ENCODE measurements at places on chromosomes 5 and 9.

DNA sequence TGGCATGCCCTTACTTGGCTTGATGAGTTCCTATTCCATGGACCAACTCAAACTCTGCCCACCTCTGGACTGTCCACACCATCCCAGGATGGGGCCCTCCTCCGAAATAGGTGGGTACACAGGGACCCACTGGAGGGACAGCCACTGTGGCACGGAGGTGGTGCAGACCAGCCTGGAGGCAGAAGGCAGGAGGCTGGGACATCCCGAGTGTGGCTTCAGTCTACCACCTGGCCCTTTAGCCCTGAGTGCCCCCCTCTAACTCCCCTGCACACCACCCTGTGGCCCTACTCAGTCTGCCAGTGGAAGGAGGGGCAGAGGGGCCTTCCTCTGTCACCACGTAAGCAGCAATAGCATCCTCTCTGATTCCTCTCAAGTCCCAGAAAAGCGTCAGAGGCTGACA is 3.7 kb downstream of the IL3 start:
- no peak for DNase-seq

DNA sequence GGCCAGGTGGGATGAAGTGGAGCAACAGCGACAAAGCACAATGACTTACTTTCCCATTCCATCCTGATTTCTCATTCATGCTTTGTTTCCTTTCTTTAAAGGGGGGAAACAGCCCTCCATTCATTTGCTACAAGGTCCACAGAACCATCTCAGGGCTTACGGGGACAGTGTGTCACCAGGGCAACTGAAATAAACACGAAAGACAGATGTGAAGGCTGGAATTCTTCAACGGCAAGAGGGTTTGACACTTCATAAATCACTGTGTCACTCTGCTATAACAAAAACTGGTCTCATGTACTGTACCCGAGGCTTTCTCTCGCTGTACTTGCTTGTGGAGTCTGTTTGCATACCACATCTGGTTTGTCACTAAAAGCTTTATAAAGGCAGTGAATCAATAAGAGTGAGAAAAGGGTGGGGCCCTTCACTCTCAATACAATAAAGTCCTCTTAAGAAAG is 150.8 kb downstream of the EFNA5 start:
- DNase-seq: no peak

- no peak for DNase-seq
Observed at GRCh38 chr5:95081982-95082381, 202.9 kb downstream of the MCTP1 start.

GRCh38 chr5:38208782-38209378 is 49.5 kb upstream of the EGFLAM start:
- no peak for DNase-seq

DNA sequence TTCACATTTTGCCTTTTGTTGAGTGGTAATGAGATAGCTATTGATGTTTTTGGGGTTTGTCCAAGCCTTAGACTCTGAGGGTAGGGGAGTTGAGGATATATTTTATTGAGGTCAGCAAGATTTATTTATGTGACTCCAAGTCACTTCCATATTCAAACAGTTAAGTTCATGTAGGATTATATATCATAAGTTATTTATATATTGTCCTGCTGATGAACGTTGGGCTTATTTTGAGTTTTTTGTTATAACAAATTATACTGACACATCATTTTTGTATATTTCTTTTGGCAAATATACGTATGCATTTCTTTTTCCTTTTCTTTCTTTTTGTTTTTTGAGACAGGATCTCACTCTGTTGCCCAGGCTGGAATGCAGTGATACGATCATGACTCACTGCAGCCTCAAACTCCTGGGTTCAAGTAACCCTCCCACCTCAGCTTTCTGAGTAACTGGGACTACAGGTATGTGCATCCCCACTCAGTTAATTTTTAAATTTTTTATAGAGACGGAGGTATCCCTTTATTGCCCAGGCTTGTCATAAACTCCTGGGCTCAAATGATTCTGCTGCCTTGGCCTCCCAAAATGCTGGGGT is 23.5 kb upstream of the IL12B start:
- DNase-seq: no peak

DNA sequence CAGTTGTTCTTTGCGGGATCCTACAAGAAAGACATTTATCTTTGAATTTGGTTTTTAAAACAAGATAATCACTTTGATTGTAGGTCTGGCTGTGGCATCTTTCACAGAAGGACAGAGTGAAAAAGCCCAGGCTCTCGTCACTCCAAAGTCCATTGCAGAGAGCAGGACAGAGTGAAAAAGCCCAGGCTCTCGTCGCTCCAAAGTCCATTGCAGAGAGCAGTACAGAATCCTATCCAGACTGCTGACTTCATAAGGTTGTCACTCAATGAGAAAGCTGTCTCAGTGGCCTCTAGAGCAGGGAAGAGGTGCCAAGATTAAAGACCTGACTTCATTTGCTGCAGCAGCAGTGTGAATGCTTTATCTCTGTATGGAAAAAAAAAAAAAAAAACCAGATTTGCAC is 16.3 kb upstream of the GPX8 start:
- no peak for DNase-seq

DNA sequence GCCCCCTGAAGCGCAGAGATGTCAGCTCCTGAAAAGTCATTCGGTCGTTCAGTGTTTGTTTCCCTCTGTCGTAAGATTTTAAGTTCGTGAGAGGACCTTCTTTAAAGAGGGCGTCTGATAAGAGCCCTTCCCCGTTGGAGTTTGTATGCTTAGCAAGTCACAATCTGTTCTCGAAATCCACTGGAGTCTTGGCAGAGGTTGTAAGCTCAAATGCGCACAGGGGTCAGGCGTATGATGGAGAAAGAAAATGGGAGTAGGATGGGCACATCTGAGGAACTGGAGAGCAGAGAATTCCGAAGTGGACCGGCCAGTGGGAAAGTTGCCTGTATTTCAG is 710 bp downstream of the HSD17B4 start:
- DNase-seq: no peak

- DNase-seq: no peak
Observed at GRCh38 chr5:152427721-152428120, 22.6 kb upstream of the NMUR2 start.

GRCh38 chr9:4382722-4383317 is 83.0 kb upstream of the GLIS3 start:
- DNase-seq: no peak

DNA sequence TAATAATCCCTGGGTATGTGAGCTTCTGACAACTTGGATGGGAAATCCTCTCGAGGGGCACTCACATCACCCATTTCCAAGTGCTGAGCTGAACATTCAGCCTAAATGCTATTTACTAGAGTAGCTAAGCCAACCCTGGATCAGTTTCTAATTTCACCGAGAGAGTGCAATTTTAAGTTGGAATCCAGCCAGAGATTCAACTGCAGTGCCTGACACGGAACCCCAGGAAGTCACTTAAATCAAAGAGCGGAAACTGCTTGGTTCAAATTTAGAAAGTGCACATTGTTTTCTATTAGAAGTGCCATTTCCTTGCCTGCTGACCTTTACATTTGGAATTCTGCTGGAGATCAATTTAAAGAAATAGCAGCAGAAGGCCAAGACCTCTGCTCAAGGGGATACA is 8.8 kb downstream of the SPRY4 start:
- DNase-seq: no peak

DNA sequence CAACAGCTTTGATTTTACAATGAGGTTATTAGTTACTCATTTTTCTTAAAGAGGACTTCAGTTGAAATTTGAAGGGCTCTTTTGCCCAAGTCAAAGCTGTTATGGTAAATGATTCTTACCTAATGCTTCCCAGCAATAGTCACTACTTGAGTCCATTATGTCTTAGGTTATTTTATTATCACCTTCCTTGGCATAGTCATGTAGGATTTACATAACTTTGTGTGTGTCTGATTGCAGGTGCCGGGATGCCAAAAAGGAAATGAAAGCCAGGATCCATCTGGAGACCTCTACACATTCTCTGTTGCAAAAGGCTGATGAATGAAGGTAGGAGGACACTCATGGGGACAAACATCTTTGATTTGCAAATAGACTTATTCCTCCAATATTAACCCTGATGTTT is 38.8 kb upstream of the PLPPR1 start:
- DNase-seq: no peak

DNA sequence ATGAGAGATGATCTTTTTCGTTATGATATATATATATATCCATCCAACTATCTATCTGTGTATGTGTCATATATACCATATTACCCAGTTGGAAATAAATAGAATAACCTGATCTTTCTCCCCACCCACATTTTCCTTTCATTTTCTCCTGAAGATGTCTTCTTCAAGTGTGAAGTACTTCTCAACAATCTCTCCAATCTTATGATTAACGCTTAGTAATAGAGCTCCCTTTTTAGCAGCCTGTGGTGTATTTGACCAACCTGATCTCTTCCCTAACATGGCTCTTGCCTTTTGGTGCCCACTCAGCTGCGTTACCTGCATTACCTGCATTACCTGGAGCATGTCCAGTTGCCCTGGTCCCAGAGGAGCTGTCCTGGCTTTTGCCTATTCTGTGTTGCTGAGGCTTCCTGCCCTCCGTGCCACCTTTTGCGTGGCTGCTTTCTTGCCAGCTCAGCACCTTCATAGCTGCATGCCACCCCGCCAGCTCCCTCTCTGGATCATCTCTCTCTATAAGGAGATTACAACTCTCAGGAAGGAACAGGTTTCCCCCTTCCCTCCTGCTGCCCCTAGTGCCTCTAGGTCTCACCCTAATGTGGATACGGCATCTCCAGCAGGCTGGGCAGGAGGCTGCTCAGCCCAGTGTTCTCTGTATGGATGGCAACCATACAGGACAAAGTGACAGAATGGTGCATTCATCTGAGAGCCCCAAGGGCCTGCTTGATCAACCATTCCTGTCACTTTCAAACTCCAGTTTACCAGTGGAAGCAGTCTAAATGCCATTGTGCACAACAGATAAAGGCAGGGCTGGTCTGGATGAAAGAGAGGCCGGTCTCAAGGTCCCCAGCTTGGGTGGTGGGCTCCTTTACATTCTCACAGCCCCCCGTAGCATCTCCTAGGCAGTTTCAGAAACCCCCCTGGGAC is 126.7 kb downstream of the GADD45G start:
- no peak for DNase-seq

- DNase-seq: no peak
Observed at GRCh38 chr9:133842174-133842573, 104.0 kb upstream of the SARDH start.

DNA sequence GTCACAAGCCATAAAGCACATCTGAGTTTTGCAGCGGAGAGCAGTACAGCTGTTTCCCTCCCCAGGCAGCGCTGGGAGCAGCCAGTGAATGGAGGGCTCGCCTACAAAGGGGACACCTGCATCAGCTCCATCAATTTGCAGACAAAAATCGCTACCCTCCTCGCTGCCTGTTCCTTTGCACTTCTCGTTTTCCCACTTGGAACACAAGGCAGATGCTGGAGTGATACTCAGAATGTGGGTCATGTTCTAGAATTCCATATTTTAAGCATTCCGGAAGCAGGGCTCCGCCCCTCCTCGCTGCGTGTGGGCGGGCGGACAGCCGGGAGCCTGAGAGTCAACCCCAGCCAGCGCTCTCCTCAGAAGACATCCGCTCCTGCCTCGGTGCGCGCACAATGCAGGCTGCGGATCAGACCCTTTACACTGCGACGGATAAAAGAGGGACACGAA is 92.1 kb downstream of the LMNB1 start:
- no peak for DNase-seq

DNA sequence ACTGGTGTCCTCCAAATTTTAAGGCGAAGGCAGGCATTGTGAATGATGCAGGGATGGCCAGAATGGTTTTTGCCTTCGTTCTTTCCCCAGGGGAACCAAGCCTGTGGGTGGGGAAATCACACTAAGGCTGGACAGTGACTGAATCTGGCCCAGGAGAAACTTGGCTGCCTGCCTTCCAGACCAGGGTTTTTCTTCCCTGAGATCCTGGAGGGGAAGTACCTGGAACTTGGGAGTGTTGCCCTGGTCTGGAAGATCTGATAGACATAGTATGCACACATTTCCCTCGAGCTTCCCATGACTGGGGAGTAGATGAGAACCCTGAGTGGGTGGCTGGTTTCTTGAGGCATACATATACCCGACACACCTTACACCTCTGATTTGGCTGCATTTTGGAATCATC is 664 bp upstream of the IL11RA start:
- DNase-seq: no peak

DNA sequence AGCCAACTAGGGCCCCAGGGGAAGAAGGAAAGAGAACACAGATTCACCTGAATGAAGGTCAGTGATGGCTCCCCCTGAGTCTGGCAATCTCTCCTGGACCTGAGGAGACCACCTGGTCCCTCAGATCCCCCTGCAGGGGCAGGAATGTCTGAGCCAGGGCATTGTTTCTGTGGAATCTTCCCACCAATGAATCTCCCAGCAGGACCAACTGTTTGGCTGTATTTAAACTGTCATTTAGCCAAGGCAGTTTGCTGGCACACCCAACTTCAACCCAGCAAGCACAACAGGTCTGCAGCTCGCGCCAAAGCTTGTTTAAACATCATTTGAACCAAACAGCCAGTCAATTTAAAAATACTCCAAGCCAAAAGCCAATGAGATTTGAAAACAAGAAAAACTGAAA is 92.6 kb downstream of the SH3TC2 start:
- no peak for DNase-seq
